Stimulated activated CD4-positive, alpha-beta T cell treated with anti-CD3 and anti-CD28 coated beads, Interleukin-4, amount 100 ng/mL, for 24 hours (primary cell): ENCODE measurements at places on chromosomes 11 and 22.

DNA sequence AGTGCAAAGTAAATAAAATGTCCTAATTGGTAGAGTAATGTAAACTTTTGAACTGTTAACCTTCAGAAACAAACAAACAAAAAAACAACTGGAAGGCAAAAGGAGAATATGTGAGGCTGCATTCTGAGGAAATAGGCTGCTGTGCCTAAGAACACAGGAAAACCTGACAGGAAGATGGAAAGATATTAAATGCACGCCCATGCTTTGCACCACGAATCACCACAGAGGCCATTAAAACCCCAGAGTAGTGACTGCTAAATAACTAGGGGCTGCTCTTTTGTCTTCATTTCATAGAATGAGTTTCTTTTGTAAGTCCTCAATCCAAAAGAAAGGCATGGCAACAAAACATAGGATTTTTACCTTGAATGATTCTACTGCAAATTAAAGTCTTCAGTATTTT, 436.0 kb downstream of the RAB38 start:
- no peak for DNase-seq

DNA sequence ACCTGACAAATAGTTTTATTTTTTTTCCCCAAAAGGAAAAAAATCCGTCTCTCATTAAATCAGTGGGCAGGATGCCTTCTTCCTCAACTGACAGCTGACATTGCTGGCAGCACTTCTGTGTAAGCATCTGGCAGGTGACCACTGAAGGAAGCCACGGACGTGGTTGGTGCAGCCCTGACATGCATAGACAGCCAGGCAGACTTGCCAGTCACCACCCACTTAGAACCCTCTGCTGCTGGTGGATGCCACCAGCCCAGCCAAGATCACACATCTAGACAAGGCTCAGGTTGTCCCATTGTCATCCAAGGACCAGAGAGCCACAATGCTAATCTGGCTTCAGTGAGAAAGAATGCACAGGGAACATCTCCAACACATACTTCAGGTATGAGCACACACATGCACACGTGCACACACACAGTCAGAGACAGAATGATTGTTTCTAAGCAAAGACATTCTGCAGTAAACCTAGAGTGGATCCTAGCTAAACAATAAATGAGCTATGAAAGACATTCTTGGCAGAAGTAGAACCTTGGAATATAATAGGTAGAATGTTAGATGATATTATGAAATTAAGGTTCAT, 49.8 kb upstream of the BMAL1 start:
- no peak for DNase-seq

DNA sequence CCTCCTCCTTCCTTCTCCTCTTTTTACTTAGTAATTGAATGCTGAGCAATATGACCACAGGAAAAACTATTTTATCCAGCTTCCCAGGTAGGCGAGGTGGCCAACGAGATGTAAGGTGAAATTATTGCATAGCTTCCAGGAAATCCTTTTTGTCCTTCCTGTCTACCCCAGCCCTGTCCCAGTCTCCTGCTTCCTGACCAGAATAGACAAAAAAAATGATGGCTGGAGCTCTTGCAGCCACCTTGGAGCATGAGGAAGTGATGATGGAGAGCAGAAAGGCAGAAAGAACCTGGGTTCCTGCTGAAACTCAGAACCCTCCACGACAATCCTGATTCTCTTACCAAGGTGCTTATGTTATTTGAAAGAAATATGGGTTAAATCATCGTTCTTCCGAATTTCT, 33.9 kb downstream of the DUSP8 start:
- DNase-seq = no peak

GRCh38 chr11:87374038-87374807, 336.5 kb downstream of the TMEM135 start:
- DNase-seq = no peak

- no peak for DNase-seq
Observed at GRCh38 chr22:30582051-30582450, 7.6 kb upstream of the GAL3ST1 start.

DNA sequence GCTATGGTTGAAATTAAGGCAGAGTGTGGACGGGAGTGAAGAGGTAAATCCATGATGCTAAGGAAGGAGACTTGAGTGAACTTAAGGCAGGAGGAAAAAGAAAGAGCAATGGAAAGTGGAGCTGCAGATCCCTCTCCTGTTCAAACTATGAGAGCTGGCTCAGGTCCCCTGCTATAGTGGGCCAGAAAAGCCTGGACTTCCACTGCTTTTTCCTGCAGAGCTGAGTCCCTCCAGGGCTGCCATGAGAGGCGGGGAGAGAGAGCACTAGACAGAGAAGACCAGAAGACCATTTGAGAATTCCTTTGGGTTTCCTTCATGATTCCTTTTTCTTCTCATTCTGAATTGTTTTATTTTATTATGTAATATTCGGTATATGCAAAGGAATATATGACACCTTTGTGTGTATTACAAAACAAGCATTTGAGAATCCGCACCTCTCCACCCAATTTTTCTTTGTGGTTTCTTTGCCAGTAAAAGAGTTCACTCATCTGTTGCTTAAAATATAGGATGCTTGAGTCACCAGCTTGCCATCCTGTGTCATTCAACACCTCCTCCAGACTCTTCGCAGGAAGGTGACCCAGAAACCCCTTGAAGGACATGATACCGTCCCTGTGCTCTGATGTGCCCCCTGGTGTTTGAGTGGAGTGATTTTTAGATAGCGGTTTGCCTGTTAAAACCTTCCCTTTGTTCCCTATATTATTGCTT, 24.4 kb downstream of the SREBF2 start:
- peak; percentile 92 for DNase-seq

- no peak for DNase-seq
Observed at GRCh38 chr11:36235750-36236149, 53.5 kb downstream of the COMMD9 start.

DNA sequence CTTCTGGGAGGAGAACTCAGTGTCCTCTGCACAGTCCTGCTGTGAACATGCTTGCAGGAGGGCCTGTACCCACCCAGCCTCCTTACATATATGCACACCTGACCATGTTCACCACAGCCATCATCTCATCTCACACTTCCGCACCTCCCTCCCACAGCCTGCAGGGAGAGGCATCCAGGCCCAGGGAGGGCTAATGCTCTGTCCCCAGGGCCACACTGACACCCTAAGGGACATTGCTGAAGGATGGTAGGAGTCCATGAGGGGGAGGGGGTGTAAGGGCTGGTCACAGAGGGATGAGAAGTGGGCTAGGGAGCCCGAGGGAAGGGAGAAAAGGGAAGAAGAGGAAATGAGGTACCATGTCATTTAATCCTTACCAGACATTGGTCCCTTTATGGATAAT, 4.4 kb upstream of the KCNC1 start:
- no peak for DNase-seq

DNA sequence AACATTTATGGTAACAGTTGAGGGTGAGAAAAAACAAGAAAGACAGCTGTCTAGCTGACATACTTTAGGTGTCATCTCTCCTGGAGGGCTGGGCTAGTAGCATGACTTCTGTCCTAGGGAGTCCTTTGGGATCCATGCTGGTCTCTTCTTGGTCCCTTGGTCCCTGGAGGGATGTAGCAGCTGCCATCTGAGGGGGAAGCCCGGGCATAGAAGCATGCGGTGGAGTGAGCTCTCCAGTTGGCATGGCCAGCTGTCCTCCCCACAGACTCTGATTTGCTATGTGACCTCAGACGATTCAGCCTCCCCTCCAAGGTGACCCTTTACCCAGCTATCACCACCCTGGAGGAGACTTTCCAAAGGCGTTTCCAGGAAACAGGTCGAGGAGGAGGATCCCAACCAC, 28.7 kb downstream of the POU2F3 start:
- no peak for DNase-seq

GRCh38 chr11:120509346-120510053, 2.0 kb upstream of the GRIK4 start:
- no peak for DNase-seq

- DNase-seq = no peak
Observed at GRCh38 chr22:43535336-43535735, 123.5 kb downstream of the MPPED1 start.

GRCh38 chr11:39960206-39960605, 1499.2 kb downstream of the LRRC4C start:
- DNase-seq = no peak
